ENCODE measurements at places on chromosomes 5 and 9.

- DNase-seq = no peak
These were observed 45.9 kb upstream of the PCSK1 start for GRCh38 chr5:96478983-96479382.

DNA sequence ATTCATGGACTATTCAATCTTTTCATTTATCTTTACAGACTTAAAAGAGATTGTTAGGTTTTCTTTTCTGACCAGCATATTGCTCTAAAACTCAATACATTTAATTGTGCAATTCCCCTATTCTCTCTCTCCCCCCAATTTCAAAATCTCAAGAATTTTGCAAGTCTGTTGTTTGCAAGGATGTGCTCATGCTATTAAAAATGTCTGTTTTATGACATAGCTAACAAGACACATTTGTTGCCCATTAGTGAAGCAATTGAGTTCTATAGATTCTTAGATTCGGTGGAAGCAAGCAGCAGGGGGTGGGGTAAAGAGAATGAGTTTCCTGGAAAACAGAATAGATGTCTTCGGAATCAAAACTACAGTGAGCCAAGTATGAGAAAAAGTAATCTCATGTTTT, 8.5 kb upstream of the CSNK1A1 start:
- no peak for DNase-seq

GRCh38 chr9:133252301-133253020, 22.5 kb downstream of the ABO start:
- DNase-seq = no peak

DNA sequence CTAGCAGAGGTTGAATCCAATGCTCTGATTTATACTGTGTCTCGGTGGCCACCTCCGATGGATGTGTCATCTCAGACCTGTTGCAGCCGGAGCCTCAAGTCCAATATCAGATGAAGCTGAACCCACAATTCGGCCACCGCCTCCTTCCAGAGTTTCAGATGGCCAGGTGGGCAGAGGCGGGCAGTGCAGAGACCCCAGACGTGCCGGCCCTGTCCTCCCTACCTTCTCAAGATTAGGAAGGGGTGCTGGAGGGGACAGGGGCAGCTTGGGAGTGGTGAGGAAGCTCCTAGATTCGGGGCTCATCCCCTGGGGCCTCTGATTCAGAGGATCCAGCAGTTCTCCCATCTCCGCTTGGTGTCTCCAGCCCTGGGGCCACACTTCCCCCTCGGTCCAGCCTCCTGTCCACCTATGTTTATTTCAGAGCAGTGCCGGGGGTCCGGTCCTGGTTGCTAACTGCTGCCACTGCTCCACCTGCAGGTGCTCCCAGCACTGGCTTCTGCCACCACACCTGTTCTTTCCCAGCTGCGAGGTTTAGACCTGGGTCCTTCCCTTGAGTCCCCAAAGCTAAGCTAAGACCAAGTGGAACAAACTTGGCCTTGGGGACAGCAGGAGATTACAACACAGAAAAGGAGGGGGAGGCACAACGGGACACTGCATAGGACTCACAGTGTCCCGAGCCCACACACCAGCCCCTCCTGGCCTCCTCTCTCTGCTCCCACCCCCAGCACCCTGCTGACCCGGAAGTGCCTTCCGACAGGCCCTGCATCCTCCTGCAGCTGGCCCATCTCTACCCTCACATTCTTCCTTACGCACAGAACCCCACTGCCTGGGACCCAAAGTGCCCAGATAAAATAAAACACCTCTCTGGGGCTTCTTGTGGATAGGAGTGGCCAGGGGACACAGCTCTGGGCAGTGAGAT, 81.6 kb downstream of the NTNG2 start:
- no peak for DNase-seq

GRCh38 chr5:5419291-5420210, 2.9 kb upstream of the ICE1 start:
- DNase-seq = no peak

DNA sequence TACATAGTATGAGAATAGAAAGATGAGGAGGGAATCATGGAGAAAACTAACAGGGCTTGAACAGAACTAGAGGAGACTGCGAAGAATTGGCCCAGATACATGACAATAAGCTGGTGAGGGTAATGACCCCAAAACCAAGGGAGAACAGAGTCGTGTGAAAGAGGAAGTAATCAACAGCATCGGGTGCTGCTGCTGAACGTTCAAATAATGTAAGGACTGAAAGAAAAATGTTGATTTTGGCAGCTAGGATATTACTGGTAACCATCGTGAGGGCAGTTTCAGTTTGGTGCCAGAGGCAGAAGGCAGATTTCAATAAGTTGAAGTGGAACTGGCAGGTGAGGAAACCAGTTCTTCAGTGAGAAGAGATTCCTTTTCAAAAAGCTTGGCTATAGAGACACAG, 66.8 kb upstream of the SMC2 start:
- DNase-seq = no peak

GRCh38 chr9:18903450-18903849, 129.6 kb downstream of the SAXO1 start:
- DNase-seq = no peak

DNA sequence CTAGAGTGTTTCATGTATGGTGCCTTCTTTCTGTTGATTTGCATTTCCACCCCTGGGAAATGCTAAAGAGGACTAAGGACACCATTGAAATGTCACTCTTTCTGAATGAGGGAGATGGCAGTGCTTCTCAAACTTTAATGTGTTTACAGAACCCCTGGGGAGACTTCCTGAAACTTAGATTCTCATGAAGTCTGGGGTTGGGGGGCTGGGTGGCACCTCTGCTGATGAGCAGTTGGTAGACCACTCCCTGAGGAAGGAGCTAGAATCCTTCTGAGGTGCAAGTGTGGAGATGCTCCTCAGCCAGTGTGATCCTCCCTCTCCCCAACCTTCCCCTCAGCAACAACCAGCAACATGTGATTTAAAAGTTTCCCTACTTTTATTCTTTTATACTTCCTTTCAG, 546.8 kb downstream of the LRRC70 start:
- no peak for DNase-seq

GRCh38 chr5:160021831-160022446, 13.0 kb downstream of the TTC1 start:
- peak; percentile 20 for DNase-seq

All from stimulated activated CD8-positive, alpha-beta memory T cell treated with anti-CD3 and anti-CD28 coated beads, Interleukin-4, amount 100 ng/mL, for 1 hour (primary cell).